A172 (cell line): ENCODE measurements at places on chromosomes 4 and X.
A peak's percentile ranks its signal among the peaks of the same experiment; 100 is the strongest.

GRCh38 chr4:42609051-42609450 is 47.9 kb downstream of the ATP8A1 start:
- DNase-seq = no peak

DNA sequence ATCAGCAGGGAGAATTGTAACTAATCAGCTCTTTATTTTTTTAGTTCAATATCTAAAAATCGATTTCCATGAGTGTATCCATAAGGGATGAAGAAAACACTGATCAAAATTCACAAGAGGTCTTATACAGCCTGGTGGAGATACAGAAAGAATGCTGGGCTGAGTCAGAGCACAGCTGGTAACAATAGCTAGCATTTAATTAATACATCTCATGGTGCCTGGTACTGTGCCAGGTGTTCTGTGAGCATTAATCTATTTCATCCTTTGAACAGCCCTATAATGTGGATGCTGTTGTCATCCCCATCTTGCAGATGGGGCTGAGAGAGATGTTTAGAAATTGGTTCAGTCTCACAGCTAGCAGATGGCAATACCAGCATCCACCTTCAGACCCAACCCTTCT is 250.9 kb upstream of the RPS6KA3 start:
- DNase-seq = peak; percentile 63

DNA sequence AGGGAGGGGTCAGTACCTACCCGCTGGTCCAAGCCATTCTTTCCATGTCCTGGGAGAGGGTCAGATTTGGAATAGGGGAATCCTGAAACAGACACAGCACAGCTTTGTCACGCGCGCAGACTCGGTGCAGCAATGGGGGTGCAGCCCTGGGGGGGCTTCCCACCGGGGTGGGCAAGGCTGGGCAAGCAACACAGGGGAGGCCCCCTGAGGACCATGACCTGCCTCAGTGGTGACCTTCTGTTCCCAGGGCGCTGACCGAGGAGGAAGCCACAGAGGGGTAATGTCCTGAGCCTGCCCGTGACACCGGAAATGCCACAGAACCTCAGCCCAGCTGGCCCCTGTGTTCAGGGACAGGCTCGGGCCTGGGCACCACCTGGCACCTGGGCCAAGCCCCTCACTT is 53.2 kb upstream of the AFAP1 start:
- DNase-seq = no peak

DNA sequence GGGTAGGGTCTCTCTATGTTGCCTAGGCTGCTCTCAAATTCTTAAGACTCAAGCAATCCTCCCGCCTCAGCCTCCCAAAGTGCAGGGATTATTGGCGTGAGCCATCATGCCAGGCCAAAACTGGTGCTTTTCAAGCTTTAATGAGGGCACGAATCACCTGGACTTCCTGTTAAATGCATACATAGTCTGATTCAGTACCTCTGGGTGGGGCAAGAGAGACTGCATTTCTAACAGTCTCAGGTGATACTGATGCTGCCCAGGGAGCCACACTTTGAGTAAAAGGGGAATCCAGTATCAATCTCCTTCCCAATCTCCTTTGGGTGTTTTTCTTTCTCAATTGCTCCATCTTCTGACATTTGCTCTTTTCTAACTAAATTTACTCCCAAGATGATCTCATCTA is 96.5 kb downstream of the SH3RF1 start:
- peak; percentile 16 for DNase-seq

DNA sequence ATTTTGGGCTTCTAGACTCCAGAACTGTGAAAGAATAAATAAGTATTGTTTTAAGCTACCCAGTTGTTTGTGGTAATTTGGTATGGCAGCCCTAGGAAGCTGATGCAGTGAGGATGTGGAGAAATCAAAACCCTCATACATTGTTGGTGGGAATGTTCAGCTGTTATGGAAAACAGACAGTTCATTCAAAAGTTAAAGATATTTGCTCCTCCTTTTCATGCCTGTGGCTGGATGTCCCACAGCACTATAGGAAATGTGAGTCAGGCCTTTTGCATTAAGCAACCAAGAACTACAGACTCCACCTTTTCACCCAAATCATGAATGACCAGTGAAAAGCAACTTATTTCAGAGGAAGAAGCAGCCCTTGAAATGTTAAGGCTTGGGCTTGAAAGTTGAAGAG is 6.7 kb downstream of the BBS12 start:
- no peak for DNase-seq

DNA sequence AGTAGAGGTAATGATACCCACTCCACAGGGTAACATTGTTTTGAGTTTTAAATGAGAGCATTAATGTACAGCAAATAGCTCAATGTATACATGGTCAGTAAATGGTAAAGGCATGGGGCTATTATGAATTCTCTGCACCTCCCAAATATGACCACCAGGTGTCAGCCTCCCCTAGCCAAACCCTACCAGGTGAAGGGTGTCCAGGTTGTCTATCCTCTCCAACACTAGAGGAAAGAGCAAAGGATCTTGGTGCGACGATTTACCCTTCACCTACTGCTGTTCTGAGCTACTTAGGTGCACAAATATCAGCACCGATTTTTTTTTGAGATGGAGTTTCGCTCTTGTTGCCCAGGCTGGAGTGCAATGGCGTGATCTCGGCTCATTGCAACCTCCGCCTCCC is 26.5 kb upstream of the XIAP start:
- peak; percentile 33 for DNase-seq

GRCh38 chr4:38144031-38144430 is 183.8 kb downstream of the PTTG2 start:
- DNase-seq = no peak

GRCh38 chrX:619451-619811 is 11.2 kb upstream of the SHOX start:
- no peak for DNase-seq

- no peak for DNase-seq
These were observed 8.7 kb downstream of the TBC1D14 start for GRCh38 chr4:6918338-6918737.

DNA sequence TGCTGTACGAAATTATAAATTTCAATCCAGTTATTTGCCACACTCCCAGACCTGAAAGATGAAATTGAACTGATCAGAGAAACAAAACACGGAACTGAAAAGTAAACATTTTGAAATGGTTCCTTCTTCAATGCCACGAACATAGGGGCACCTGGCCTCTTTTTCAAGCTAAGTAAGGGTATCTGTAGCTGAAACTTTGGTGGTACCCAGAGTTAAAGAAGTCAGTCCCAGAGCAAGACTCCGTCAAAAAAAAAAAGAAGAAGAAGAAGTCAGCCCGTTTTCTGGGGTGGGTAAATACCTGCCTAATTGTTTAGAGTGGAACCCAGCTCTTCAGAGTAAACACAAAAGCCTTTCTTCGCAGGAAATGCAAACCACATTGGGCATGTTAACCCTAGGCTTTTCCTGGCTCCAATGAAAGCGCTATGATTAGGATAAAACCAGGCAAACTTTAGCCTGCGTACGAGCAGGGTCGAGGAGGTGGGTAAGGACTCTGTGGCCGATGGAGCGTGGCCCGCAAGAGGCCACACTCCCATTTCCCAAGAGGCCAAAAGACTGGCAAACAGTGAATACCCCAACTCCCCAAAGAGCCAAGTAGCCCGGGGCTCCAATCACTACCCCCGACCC is 1.3 kb downstream of the ANTXR2 start:
- DNase-seq = no peak

DNA sequence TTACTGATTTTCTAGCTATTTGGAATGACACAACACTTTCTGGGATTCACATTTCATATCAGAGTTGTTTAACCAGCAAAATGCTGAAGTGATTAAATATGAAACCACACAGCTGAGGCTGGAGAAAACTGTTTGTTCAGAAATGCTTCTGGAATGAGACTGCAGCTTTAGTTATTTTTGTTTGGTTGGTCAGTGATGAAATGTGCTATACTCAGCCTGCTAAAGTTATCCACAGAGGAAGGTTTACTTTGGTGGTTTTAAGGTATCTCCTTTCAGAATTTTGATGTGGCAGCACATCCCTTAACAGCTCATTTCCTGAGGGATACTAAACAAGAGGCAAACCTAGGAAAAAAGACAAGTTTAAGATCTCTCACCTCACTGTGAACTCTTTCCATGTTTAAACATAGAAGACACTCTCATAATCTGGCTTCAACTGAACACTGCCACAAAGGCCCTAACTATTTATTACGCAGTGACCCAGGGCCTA is 106.6 kb upstream of the PDE5A start:
- peak; percentile 85 for DNase-seq

DNA sequence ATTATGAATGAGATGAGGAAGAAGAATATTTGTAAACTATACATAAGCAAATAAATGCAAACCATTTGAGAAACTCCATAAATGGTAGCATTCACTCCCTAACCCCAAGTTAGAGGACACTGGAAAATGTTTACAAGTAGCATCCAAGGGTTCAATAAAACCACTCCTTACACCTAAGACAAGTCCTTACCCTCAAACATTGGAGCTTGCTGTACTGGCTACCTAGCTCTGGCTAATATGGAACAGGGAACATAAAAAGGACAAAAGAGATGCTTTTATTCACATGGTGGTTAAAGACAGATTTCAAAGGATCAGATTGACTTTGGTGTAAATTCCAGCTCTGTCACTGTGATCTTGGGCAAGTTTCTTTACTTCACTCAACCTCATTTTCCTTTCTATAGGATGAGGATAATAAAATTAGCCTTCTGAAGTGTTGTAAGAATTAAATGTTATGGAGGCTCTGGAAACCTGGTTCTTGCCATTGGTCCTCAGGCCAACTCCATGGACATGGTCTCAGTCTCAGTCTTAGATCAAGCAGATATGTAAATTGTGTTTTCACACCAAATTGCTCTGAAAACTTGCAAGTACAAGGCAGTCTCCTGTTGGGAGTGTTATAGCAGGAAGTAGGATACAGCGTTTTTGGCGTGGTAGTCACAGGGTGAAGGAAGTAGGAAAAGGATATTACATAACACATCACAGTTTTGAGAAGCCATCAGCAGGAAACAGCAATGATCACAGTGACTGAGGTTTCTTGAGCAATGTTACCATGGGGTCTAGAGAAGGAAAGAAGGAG is 3.3 kb downstream of the CXCL1 start:
- DNase-seq = no peak
